ENCODE measurements at places on chromosomes 13 and 19.

DNA sequence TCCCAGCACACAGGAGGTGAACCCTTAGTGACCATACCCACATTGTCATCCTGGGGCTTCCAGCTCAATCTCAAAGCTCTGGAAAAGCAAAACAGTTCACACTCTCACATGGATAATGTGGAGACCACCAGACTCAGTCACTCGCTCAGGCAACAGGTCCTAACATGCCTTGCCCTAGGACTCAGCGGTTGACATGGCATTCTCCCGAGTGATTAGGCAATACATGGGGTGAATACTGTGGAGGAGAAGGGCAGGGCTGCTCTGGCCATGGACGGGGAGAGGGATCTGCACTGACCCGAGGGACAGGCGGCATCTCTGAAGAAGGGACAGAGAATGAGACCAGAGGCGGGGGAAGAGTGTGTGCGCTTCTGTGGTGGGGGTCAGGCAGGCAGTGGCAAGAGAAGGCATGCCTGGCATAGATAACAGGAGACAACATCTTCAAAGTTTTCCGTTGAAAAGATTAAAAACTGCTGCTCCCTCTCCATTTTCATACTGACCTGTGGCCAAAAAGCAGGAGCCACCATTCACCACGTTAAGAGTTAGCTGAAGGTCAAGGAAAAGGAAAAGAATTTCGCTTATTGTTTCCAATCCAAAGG, 44.5 kb upstream of the EPHX3 start:
- DNase-seq = no peak

GRCh38 chr13:114132419-114133121, at the start of gene RASA3:
Gene RASA3, minus strand, starts transcription at chr13:114132623. Its CDS starts 134 bp downstream, at chr13:114132489.
- DNase-seq = peak; percentile 78

DNA sequence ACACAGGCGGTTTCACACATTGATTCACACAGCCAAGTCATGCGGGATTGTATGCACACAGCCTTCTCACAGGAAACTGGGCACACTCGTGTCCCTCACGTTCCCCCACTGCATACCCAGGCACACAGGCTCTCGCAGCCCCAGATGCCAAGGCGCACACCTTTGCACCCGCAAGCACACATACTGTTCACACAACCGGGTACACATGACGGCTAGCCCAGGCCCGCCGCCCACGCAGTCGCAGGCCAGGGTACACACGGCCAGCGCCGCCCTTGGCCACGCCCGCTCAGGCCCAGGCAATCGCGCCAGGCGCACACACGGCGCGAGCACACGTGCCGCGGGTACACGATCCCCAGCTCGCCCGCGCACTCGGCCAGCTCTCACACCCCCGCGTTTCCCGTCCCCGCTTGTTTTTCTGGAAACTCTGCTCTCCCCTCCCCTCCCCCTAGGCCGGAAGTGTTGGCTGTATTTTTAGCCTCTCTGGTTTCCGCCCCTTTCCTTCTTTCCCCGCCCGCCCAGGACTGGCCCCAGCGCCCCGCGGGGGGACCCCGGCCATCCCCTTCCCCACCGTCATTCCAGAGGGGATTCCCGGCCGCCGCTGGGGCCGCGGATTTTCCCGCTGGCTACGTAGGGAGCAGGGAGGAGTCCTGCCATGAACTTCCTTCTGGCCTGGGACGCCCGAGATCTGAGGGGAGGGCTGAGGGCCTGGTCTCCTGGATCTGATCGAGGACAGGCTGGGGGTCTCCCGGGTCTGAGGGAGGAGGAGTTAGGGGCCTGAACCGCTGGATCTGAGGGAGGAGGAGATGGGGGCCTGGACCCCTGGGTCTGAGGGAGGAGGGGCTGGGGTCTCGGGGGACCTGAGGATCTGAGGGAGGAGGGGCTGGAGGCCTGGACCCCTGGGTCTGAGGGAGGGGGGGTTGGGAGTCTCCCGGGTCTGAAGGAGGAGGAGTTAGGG, 4.0 kb upstream of the ZFP36 start:
- peak; percentile 95 for DNase-seq

GRCh38 chr13:77338961-77339401, 12.1 kb upstream of the MYCBP2 start:
- no peak for DNase-seq

- DNase-seq = no peak
Observed at GRCh38 chr19:15252398-15253018, 20.3 kb upstream of the EPHX3 start.

- DNase-seq = no peak
Observed at GRCh38 chr13:79404985-79405384, 1.1 kb downstream of the RBM26 start.

- DNase-seq = peak; percentile 57
Observed at GRCh38 chr13:30735025-30735871, at the start of gene ALOX5AP. Gene ALOX5AP, plus strand, starts transcription at chr13:30735543. Its CDS starts 63 bp downstream, at chr13:30735606.

- DNase-seq = no peak
Observed at GRCh38 chr13:58247080-58247479, 615.5 kb downstream of the PCDH17 start.

- peak; percentile 58 for DNase-seq
Observed at GRCh38 chr19:6087074-6087571, 23.2 kb downstream of the RFX2 start.

DNA sequence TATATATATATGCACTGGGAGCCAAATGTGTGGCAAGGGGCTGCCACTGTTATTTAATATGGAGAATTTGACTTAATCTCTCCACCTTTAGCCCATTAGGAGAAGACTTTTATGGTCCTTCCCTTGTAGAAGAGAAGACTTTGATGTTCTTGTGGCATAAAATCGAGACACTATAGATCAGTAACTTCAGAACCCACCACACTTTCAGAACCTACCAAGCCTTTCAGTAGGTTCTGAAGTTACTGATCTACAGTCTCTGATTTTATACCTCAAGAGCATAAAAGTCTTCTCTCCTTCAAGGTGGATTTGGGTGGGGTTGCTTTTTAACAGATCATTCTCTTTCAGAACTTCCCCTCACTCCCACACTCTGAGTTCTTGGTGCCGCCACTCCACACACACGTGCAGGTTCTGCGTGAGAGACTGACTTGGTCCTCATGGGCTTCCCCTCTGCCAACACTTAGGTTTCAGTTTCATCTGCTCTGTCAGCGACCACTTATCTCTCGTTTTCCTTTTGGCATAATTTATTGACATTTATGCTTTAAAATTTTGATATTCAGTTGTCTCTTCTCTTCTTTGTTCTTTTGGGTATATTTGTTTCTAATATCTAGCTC, 213.4 kb upstream of the PCDH17 start:
- no peak for DNase-seq

- no peak for DNase-seq
Observed at GRCh38 chr13:40064154-40065097, 409.0 kb downstream of the COG6 start.

GRCh38 chr19:3115916-3116602, 19.8 kb upstream of the GNA15 start:
- no peak for DNase-seq

GRCh38 chr13:44932171-44932849, 57.0 kb downstream of the NUFIP1 start:
- DNase-seq = no peak

DNA sequence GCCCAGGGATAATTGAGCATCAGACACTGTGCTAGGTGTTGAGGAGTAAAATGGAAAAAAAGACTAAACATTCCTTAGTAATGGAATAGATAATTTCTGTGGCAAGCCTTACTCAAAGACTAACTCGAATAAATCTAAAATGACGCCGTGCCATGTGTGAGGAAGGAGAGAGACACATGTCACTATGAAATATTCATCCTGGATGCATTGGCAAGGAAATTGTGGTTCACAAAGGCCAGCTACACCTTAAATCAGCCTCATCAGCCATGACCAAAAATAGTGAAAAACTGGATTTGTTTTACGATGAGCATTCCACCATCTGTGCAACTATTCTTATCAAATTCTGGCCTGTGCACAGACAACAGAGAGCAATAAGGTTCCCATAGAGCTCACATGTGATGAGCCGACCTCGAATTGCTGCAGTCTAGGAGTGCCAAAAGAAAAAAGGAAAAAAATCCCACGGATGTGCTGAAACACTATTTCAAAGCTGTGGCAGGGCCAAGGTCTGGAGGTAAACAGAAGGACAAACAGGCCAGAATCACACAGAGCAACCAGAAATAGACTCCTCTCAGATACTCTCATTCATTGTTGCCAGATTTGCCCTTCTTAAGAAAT, 505.7 kb downstream of the EFNB2 start:
- no peak for DNase-seq

GRCh38 chr19:1445185-1445931, 4.6 kb upstream of the APC2 start:
- peak; percentile 83 for DNase-seq

DNA sequence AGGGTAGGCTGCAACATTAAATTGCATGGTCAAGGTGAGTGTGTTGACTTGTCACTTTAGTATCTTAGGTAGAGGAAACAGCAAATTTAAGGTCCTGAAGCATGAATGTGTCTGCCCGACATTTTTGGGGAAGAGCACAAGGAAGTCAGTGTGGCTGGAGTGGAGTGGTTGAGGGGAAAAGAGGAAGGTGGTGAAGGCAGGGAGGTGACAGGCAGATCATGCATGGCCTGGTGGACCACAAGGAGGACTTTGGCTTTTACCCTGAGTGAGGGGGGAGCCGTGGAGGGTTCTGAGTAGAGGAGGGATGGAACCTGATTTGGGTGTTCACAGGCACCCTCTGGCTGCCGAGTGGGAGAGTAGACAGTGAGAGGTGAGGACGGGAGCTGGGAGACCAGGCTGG, 168.0 kb downstream of the IER2 start:
- DNase-seq = no peak

GRCh38 chr19:852136-853013, at the start of gene ELANE:
Gene ELANE, plus strand, starts transcription at chr19:852303. Its CDS starts 26 bp downstream, at chr19:852329.
- DNase-seq = no peak

DNA sequence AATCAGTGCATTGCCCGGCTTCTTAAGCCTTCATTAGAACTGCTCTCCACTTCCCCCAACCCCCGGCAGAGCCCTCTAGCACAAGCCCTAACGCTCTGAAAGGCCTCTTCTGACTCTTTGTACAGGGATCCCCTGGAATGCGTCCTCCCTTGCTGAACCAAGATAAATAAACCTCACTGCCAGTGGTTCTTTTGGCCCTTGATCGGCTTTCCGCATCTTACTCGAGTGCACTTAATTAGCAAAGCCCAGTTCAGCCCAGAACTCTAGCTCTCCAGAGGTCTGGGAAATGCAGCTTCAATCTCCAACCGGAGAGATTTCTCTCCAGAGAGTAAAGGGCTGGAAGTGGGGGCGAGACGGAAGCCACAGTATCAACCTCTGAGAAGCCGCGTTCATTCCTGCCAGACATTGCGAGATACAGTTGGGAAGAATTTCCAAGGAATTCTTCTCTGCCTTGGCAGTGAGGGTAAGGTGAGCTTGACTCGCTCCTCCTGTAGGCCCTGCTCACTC, 8.7 kb upstream of the ZNF444 start:
- no peak for DNase-seq

DNA sequence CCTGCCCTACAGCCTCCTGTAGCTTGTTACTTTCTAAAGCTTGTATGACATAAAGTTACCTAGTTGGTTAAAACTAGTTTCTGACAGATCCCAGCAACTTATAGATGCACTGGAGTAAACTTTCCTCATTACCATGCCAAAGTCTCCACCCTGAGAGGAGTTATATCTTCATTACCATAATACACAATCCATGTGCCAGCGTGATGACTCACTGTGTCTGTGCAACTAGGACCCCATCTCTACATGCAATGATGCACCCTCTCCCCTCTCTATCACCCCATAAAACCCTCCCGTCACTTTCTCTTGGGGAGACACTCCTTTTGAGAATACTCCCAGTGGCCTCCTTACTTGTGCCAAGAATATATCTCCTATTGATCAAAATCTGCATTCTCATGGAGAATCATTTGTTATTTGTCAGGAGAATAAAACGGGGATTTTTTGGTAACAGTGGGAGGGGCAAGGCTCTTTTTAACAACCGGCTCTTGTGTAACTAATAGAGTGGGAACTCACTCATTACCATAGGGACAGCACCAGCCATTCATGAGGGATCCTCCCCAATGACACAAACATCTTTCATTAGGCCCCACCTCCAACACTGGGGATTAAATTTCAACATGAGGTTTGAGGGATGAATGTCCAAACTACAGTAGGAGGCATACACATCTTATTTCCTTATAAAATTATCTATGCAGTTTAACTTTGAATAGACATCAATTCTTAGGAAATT, 235.1 kb upstream of the ATXN8OS start:
- DNase-seq = no peak

All from activated naive CD4-positive, alpha-beta T cell treated with anti-CD3 and anti-CD28 coated beads, Interleukin-2, amount 10 ng/mL, durations not matched to agents 7 days and 5 days (primary cell).